Activated effector memory CD4-positive, alpha-beta T cell treated with anti-CD3 and anti-CD28 coated beads, Interleukin-2, amount 50 U/mL, for 16 hours (primary cell): ENCODE measurements at places on chromosomes 7 and 10.

DNA sequence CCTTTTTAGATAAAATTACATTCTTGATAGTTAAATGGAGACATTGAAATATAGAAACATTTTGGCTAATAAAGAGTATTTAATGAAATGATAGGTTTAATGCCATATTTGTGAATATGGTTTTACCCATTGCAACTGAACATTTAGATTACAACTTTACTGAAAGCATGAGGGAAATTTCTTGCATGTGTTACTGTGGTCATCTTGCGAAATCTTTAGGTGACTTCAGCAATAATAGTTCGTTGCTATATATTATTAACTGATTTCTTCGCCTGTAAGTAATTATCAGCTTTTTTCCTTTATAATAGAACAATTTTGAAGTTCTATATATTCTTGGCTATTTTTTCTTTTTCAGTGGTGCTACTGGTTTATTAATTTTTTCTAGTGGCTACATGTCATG, 83.2 kb downstream of the MLLT10 start:
- DNase-seq: no peak

- no peak for DNase-seq
Observed at GRCh38 chr10:103197903-103198302, 4.8 kb upstream of the NT5C2 start.

GRCh38 chr10:492836-493235, 196.6 kb downstream of the DIP2C start:
- no peak for DNase-seq

DNA sequence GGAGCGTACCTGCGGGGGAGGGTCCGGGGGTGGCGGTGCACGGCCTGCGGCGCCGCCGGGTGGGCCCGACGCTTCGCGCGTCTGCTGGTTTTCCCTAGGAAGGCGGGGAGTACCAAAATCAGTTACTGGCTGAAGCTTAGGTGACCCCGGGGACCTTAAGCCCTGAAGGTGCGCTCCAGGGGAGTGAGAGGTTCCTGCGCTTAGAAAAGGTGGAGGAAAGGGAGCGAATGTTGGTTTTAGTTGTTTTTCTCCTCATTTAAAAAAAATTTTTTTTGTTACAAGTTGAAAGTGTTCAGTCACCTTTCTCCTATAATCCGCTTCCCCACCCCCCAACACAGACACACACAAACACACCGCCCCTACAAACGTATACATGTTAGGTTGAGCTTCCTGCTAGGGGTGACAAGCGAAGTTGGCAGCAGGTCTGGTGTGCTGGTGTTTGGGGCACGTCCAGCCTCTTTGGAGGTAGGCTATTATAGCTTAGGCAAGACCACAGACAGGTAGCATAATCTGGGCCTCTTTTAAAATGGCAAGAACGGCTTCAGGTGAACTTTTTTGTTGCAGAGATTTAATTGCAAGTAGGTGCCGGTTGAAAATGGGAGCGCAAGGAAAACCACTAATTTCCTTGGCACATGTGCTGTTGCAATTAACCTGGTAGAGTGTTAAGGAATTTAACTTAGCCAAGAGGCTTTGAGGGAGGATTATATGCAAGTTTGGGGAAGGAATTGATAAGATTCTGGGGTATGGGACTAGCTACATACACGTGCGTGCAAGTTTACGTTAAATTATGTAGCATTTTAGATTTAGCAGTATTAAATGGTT, 945 bp downstream of the ADD3 start:
- peak; percentile 77 for DNase-seq

- DNase-seq: no peak
Observed at GRCh38 chr7:105648561-105649401, 67.5 kb upstream of the EFCAB10 start.

- DNase-seq: no peak
Observed at GRCh38 chr10:28463676-28464395, 69.1 kb upstream of the WAC start.

GRCh38 chr7:100476903-100477870, 1.8 kb downstream of the TSC22D4 start:
- DNase-seq: peak; percentile 78

DNA sequence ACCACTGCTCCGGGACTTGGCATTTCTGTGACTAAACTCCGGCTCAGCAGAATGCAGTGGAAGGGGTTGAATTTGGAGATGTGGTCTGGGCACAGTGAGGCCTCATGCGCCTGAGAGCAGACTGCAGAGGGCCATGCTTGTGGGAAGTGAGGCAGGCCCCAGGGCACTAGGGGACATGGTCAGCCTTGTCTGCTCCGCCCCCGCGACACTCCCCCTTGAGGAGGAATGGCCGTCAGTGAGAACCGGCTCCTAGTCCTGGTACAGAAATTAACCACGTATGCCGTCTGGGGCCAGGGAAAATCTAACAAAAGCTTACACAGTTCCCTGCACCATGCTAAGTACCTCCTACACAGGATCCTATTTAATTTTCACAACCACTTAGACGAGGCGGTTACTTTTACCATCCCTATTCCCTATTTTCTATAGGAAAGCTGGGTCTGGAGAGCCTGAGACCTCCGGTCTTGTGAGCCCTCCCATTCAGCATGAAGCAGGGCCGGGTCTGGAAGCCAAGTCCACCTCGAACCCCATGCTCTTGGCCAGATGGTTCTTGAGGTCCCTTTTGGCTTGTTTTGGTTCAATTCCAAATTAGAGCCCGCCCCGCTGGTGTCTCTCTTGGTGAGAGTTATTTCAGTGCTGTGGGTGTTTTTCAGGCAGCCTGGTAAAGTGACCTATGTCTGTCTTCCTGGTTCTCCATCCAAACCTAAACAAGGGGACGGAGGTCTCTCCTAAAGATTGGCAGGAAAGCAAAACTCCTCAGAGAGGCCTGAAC, 87.7 kb upstream of the PITRM1 start:
- DNase-seq: no peak

DNA sequence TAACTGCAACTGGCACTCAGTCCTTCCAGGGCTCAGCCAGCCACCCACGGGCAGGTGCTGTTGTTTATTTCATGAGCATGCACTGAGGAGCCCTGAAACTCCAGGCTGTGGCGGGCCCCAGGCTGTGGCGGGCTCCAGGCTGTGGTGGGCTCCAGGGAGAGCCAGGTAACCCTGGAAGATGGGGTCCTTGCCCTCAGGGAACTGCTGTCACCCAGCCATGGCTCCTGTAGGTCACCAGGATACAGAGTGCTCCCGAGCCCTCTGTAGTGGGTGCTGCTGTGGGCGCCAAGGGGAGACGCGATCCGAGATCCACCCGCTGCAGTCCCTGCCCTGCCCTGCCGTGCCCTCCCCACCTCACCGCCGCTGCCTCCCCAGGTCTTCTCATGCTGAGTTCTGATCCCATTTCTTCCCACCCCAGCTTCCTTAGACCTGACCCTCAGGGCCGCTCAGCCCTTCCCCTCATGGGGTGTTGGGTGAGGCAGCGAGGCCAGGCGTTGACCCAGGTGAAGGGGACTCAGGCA, 29.6 kb downstream of the LRRC27 start:
- peak; percentile 58 for DNase-seq

DNA sequence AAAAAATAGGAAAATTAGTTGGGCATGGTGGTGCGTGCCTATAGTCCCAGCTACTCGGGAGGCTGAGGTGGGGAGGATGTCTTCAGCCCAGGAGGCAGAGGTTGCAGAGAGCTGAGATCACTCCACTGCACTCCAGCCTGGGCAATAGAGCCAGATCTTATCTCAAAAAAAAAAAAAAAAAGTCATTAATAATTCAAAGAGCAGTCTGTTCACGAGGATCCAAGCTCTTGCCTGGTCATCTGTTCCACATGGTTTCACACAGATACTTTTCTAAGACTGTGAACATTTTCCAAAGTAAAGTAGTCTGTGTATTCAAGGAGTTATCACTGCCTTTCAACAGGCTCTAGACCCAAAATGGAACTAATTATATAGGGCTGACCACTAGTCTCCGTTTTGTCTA, 86.9 kb downstream of the ZNF277 start:
- DNase-seq: no peak

DNA sequence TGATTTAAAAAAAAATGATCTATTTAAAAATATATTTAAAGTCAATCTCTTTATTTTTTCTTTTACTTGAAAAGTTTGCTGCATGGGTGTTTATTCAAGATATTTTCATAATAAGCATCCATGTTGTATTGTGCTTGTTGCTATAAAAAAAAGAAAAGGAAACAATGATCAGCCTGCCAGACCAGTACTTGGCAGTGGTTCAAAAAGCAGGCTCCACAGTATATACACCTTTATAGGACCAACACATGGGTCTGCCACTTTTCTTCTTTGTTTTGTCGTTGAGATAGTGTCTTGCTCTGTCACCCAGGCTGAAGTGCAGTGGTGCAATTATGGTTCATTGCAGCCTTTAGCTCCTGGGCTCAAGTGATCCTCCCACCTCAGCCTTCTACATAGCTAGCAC, 228.0 kb downstream of the TWIST1 start:
- DNase-seq: no peak

- DNase-seq: no peak
Observed at GRCh38 chr10:15238555-15239335, 70.3 kb upstream of the NMT2 start.

GRCh38 chr10:123146894-123147634, 872 bp upstream of the HMX2 start:
- no peak for DNase-seq

- DNase-seq: no peak
Observed at GRCh38 chr7:99665312-99666012, 14.3 kb downstream of the CYP3A5 start.

- DNase-seq: no peak
Observed at GRCh38 chr7:151472644-151473380, 32.9 kb upstream of the CRYGN start.

DNA sequence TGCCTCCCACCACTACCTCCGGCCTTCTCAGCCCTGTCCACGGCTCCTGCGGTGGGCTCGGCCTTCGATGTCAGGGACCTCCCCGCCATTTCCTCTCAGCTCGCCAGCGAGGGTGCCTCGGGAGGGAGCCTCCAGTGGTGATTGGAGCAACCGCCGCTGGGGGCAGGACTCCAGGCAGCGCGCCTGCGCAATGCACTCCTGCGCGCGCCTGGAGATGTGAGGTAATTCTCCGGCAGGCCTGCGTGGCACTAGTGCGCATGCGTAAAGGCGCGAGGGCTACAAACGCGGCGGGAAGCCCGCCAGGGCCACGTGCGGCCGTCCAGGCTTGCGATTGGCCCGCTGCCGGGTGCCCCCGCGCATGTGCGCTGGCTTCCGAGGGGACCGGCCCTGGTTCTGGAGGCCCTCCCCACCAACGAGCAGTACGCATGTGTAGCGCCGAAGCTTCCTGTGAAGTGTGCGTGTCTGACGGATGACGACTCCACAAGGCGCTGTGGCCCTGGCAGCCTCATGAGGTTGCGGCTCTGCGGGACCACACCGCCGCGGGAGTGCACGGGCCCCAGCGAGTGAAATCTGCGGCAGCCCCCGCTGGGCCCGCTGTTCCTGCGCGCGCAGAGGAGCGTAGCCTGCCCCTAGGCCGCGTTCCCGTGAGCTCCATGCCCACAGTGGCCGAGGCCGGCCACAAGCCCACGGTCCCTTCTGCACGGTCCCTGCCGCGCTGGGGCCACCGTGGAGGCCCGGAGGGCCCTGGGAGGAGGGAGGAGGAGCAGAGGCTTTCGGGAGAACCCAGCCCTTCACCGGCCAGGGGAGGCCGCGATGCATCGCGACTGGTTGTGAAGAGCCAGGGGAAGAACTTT, at the start of gene SYCE1:
TSS of gene SYCE1 (minus strand) at position 143 of the 854 bp plus-strand sequence. CDS start at position 89, 54 bp downstream.
- DNase-seq: peak; percentile 66

DNA sequence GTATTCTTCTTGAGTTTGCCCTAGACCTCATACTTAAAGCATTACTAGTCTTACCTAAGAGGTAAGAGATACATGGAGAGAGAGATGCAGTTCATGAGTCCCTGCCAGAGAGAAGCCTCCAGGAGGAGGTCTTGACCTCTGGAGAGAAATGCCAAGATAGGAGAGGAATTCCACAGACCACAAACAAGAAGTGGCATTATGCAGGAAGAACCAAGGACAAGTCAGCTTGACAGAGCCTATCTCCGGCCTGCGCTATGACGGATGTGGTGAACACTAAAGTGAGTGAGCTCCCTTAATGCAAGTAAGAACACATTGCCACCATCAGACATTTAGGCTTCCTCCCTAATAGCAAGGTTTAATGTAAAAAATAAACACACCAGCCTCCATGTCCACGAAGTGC, 27.9 kb upstream of the COL1A2 start:
- DNase-seq: no peak

GRCh38 chr10:70426823-70427222, 14.7 kb downstream of the NODAL start:
- peak; percentile 10 for DNase-seq

- DNase-seq: no peak
Observed at GRCh38 chr7:5467645-5468044, 44.0 kb upstream of the TNRC18 start.

DNA sequence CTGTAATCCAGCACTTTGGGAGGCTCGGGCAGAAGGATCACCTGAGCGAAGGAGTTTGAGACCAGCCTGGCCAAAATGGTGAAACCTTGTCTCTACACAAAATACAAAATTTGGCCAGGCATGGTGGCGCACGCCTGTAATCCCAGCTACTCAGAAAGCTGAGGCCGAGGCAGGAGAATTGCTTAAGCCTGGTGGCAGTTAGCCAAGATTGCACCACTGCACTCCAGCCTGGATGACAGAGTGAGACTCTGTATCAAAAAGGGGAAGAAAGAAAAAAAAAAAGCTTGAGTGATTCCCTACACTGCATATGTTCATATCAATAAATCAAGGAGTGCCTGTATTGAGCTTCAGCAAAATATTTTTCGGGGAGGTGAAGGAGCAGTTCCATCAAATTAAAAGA, 45.8 kb upstream of the SRRM3 start:
- no peak for DNase-seq

- peak; percentile 73 for DNase-seq
Observed at GRCh38 chr10:119090026-119090795, 9.6 kb upstream of the EIF3A start.

DNA sequence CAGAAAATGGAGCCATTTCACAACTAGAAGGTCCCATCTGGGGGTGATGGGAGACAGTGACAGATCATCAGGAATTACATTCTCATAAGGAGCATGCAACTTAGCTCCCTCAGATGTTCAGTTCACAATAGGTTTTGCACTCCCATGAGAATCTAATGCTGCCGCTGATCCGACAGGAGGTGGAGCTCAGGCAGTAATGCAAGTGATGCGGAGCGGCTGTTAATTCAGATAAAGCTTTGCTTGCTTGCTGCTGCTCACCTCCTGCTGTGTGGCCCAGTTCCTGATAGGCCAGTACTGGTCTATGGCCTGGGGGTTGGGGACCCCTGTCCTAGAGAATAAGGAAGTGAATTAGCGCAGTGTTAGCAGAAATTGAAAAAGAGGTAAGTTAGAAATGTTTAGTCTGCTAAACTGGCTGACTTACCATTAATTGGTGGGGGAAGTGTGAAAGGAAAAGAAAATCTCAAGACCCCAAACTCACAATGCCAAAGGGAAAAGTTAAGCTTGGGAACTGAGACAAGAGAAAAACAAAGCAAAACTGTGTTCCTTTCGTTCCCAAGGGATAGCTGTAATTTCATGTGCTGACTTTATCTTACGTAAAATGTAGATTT, 76.4 kb downstream of the LYZL2 start:
- no peak for DNase-seq

- DNase-seq: no peak
Observed at GRCh38 chr7:41459623-41460261, 243.1 kb downstream of the INHBA start.

DNA sequence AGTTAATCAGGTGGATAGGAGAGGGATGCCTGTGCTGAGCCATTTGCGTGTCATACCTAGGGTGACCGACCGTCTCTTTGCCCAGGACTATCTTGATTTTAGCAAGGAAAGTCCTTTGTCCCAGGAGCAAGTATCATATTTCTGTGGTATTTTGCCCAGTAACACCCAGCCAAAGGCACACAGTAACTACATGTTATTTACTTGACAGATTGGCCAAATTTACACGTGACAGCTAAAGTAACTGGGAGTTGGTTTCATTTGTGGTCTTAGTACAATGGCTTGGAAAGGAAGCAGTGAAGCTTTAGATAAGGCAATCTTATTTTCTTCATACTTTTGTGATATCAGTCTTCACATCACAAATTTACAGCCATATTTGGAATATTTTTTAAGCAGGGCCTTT, 142.1 kb downstream of the JCAD start:
- no peak for DNase-seq
